Effector memory CD8-positive, alpha-beta T cell (primary cell): ENCODE measurements at places on chromosomes 2 and 18.

DNA sequence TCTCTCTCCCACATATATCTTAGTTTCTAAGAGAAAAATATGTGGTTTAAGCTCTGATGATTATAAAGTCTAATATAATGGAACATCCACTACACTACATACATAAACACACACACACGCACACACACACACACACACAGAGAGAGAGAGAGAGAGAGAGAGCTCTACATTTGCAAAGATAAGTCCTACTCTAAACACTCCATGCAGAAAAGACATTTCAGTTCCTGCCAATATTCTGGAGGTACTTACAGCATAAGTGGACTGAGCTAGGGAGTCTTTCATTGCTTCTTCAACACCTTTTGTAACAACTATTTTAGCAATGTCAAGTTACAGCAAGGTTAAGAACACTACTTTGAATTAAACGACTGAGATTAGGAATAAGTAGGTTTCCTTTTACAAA is 80.1 kb downstream of the FIGN start:
- no peak for DNase-seq

DNA sequence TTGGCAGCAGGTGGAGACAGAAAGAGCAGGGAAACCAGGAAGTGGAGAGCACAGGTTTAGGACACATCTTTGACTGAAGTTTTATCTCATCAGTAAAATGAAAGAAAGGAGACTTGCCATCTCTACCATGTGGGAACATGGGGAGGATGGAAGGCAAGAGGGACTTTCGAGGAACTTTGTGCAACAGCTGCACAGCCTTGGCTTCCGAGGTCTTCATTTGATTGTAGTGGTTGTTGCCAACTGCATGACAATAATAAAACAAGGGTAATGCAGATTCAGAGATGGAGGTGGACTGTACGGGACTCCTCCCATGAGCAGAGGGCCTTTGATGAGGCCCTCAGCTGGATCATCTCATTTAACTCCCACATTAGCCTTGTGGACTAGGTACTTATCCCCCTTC is 49.3 kb upstream of the FZD7 start:
- DNase-seq = no peak

- no peak for DNase-seq
Measured at GRCh38 chr2:2563309-2563860, 232.3 kb upstream of the MYT1L start.

GRCh38 chr2:153766415-153766814 is 105.3 kb upstream of the GALNT13 start:
- no peak for DNase-seq

DNA sequence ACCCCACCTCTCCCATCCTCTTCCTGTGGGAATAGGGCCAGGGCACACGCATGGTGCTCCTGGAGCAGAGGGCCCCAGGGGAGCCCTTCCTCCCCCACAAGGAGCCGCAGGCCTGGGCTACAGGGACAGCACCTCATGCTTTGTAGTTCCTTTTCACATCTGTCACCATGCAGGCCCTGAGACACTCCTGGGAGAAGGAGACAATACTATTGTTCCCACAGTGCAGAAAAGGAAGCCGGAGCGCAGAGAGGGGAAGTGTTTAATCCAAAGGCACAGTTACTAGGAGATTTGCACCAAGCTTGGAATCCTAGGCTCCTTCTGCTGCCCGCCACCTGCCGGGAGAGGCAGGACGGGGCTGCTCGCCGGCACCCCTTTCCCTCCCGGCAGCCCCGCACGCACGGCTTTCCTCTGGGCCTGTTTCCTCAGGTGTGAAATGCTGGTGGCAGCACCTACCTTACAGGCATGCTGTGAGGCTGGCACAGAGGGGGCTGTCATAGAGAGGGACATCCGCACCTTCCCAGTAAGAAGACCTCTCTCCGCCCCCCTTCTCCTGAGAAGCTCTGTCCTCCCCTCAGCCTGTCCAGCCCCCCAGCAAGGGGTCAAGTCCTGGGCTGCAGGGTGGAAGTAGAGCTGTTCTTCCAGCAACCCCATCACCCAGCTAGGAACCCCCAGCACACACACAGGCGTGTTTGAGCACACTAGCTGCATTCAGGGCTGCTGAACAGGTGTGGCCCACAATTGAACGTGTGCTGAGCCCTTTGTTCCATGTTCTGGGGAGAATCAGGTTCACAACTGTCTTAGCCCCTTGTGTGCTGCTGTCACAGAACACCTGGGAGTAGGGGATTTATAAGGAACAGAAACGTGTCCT is 62.6 kb downstream of the SMAD7 start:
- no peak for DNase-seq

- no peak for DNase-seq
Measured at GRCh38 chr2:8837795-8838140, 355 bp upstream of the KIDINS220 start.

GRCh38 chr2:202353430-202353829 is 22.7 kb upstream of the BMPR2 start:
- DNase-seq = no peak

DNA sequence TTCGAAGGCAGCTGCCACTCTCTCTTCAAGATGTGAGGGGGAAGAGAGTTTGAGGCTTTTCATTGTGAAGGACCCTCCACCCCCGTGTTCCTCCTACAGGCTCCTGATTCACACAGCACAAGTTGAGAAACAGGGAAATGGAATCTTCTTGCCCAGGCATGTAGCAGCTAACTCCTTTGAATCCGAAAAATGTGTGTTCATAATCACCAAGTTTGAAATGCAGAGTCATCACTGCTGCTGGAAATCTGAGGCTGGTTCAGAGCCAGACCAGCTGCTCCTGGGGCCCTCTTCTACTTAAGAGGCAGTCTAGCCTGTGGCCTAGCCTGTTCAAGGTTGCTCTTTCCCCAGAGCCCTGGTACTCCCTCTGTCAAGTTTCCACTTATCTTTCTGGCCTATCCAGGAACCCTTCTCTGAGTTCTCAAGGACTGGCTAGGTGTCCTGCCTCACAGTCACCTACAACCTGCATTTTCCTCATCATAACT is 166.4 kb downstream of the TMEM247 start:
- no peak for DNase-seq

DNA sequence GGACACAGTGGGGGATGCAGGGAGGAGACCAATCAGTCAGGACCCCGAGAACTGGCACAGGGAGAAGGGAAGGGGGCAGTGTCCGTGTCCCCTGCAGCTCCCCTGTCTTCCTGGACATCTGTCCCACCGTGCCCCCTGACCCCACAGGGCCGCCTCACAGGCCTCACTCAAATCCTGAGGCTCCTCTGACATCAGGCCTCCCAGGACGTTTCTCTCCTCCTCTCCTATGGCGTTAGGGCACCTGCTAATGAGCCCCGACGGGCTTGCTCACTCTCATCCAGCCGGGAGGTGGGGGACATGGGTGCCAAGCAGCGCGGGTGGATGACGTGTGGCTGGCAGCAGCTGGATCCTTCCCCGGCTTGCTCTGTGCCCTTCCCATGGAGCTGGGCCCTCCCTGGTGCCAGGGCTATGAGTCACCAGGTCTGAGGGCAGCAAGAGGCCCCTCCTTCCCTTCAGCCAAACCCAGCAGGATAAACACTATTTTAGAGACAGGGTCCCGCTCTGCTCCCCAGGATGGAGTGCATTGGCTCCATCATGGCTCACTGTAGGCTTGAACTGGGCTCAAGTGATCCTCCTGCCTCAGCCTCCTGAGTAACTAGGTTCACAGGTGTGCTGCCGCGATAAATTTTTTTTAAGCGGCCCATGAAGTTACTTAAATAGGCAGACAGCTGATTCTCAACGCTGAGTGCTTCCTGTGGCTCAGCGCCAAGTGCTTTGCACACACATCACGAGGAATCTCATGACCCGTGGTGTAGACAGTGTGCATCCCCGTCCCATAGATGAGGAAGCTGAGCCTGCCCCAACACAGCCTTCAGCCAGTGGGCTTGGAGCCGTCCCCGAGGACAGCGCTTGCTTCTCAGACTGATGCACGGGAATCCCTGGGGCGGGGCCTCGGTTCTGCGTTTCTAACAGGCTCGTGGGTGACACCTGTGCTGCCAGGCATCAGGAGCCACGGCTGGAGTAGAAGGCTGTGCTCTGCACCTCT is 64.5 kb upstream of the HDAC4 start:
- DNase-seq = no peak

- DNase-seq = no peak
Measured at GRCh38 chr2:158573739-158574138, 117.0 kb downstream of the PKP4 start.

DNA sequence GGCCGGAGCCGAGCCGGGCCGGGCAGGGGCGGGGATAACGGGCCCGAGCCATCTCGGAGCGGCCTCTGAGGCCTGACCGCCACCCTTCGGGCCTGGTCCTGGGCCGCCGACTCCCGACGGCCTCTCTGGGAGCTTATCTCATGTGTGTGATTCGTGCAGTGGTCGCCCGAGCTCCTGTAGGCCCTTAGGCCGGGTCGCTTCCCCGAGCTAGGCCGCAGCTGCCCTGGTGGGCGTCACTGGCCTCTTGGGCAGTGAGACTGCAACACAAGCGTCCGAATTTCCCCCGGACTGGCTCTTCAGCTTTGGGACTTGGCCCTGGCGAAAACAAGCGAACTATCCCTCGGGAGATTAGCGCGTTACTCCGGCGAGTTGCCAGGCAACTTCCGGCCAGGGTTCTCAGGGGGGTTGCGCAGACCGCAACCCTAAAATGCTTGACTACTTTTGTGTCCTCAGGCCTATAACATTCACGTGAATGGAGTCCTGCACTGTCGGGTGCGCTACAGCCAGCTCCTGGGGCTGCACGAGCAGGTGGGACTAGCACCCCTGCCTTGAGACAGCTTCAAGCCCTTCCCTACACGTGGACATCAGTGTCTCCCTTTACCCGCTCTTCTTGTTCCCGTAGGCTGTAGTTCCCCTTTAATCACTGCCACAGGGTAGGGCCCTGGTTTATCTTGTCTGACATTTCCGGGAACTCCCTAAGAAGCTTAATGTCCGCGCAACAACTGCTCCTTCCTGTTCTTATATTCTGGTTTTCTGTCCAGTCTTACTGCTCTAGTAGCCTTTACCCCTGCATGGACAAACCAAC is 602 bp downstream of the SNX17 start:
- DNase-seq = no peak
